ENCODE measurements at places on chromosomes 7 and 10. TPM values are rescaled to one million over a fixed set of nuclear protein-coding genes. Genes with fewer than 3 reads are reported as not detected.

GRCh38 chr10:17659365-17659764, 15.4 kb downstream of the STAM start:
- DNase-seq: no peak
- no peaks in the 10 kb centered on the region for H3K36me3 ChIP-seq
- H3K27me3 ChIP-seq: no peaks in the 10 kb centered on the region
- H3K4me3 ChIP-seq: no peak overlapping the region
- H3K27ac ChIP-seq: no peak overlapping the region

- H3K36me3 ChIP-seq: no peaks in the 10 kb centered on the region
- DNase-seq: no peak
- H3K27me3 ChIP-seq: no peaks in the 10 kb centered on the region
- no peak overlapping the region for H3K4me3 ChIP-seq
- no peak overlapping the region for H3K27ac ChIP-seq
Observed at GRCh38 chr7:158397885-158398284, 189.7 kb downstream of the PTPRN2 start.

Gene SLC13A1
- total RNA-seq: not detected

Gene GJD4
- total RNA-seq: not detected

- DNase-seq: no peak
- no peak overlapping the region for H3K27ac ChIP-seq
- H3K36me3 ChIP-seq: no peaks in the 10 kb centered on the region
- no peaks in the 10 kb centered on the region for H3K27me3 ChIP-seq
Observed at GRCh38 chr10:27356738-27357137, 116.1 kb upstream of the ACBD5 start.

Gene EPDR1
- total RNA-seq: 8.0 TPM

DNA sequence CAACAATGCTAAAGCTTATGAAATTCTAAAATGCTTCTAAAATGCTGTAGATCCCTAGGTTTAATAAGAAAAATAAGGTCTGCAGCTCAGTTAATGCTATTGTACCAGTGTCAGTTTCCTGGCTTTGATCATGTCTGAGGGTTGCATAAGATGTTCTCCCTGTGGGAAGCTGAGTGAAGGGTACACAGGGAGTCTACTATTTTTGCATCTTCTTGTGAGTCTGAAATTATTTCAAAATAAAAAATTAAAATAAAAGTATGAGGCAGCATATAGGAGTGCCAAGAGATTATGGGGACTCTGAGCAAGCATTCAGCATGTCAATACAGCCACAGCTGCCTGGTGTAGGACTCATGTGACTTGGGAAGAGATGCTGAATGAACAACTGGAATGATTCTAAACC, 14.7 kb downstream of the CHST15 start:
- no peak overlapping the region for H3K27ac ChIP-seq
- no peak overlapping the region for H3K4me3 ChIP-seq
- peaks cover 5% of the 10 kb centered on the region for H3K36me3 ChIP-seq

Gene ARPC1A
- total RNA-seq: 250 TPM

- no peak for DNase-seq
- H3K4me3 ChIP-seq: no peak overlapping the region
- no peaks in the 10 kb centered on the region for H3K36me3 ChIP-seq
Observed at GRCh38 chr10:133010095-133010842, 67.9 kb upstream of the CFAP46 start.

DNA sequence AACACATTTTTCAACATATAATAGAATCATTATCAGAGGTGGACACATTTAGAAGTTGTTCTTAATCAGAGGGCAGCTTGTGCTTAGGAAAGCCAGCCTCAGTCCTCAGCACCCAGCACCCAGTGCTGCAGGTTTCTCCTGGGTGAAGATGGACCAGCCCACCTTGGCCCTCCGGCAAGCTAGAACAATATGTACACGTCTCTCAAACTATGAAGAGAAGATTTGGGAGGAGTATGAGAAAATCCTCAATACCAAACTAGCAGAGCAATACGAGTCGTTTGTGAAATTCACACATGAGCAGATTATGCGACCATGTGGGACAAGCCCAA, 13.5 kb upstream of the RALA start:
- H3K4me1 ChIP-seq: peaks cover 8% of the 10 kb centered on the region
- H3K27ac ChIP-seq: no peak overlapping the region
- no peak for DNase-seq
- no peaks in the 10 kb centered on the region for H3K27me3 ChIP-seq
- H3K4me3 ChIP-seq: no peak overlapping the region

GRCh38 chr7:55177589-55178261, 158.9 kb downstream of the EGFR start:
- no peak overlapping the region for H3K27ac ChIP-seq
- H3K36me3 ChIP-seq: peaks cover 15% of the 10 kb centered on the region
- no peak overlapping the region for H3K4me3 ChIP-seq
- no peaks in the 10 kb centered on the region for H3K27me3 ChIP-seq
- H3K4me1 ChIP-seq: no peaks in the 10 kb centered on the region

GRCh38 chr7:80008039-80008438, 126.6 kb upstream of the GNAI1 start:
- H3K27ac ChIP-seq: no peak overlapping the region
- DNase-seq: no peak
- no peaks in the 10 kb centered on the region for H3K27me3 ChIP-seq
- H3K4me1 ChIP-seq: no peaks in the 10 kb centered on the region

GRCh38 chr7:43139137-43139536, 26.7 kb downstream of the HECW1 start:
- H3K27me3 ChIP-seq: no peaks in the 10 kb centered on the region
- peaks cover 38% of the 10 kb centered on the region for H3K4me1 ChIP-seq
- DNase-seq: no peak
- no peak overlapping the region for H3K27ac ChIP-seq
- no peak overlapping the region for H3K4me3 ChIP-seq

DNA sequence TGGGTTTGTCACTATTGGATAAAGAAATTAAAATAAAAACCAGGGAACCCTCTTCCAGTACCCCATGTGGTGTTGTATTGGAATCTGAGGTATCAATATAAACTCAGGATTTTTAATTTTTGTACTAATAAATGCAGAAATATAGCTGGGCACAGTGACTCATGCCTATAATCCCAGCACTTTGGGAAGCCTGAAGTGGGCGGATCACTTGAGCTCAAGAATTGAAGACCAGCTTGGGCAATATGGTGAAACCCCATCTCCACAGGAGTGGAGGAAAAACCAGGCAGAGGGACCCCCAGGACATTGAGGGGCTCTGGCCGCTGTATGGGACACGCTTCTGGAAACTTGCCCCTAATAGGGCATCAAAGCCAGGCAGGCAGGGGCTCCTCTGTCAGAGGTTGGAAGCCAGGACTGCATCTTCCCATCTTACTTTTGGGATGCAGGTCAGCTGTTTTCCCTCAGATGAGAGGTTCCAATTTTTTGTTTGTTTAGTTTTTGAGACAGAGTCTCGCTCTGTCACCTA, 11.1 kb downstream of the ADIRF start:
- DNase-seq: no peak
- H3K4me1 ChIP-seq: peaks cover 55% of the 10 kb centered on the region
- H3K27ac ChIP-seq: no peak overlapping the region
- no peaks in the 10 kb centered on the region for H3K27me3 ChIP-seq
- H3K4me3 ChIP-seq: no peak overlapping the region
- no peaks in the 10 kb centered on the region for H3K36me3 ChIP-seq

- H3K4me1 ChIP-seq: no peaks in the 10 kb centered on the region
- no peak overlapping the region for H3K4me3 ChIP-seq
- H3K27ac ChIP-seq: no peak overlapping the region
- H3K27me3 ChIP-seq: no peaks in the 10 kb centered on the region
Observed at GRCh38 chr10:88116971-88117626, 253.7 kb downstream of the PTEN start.

Gene CH25H
- not detected for total RNA-seq

Gene FAM241B
- total RNA-seq: 18.0 TPM

DNA sequence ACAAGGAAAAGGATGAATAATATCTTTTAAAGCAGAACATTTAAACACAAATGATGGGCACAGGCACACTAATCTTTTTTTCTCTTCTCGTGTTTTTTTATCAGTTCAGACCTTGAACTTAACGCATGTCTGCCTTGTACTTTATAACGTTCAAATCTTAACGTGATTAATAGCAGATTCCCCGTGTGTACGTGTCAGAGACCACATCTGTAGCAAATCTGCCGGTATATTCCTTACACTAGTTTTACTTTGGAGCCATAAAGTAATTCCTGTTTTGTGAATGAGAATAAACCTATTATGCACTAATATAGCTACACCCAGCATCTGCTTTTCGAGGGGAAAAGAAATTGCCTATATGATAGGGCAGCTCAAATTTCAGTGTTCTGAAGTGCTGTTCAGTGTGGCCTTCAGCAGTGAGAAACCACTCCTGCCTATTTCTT, 166.0 kb upstream of the TCF7L2 start:
- no peaks in the 10 kb centered on the region for H3K36me3 ChIP-seq
- peaks cover 3% of the 10 kb centered on the region for H3K4me1 ChIP-seq
- DNase-seq: no peak
- no peaks in the 10 kb centered on the region for H3K27me3 ChIP-seq

DNA sequence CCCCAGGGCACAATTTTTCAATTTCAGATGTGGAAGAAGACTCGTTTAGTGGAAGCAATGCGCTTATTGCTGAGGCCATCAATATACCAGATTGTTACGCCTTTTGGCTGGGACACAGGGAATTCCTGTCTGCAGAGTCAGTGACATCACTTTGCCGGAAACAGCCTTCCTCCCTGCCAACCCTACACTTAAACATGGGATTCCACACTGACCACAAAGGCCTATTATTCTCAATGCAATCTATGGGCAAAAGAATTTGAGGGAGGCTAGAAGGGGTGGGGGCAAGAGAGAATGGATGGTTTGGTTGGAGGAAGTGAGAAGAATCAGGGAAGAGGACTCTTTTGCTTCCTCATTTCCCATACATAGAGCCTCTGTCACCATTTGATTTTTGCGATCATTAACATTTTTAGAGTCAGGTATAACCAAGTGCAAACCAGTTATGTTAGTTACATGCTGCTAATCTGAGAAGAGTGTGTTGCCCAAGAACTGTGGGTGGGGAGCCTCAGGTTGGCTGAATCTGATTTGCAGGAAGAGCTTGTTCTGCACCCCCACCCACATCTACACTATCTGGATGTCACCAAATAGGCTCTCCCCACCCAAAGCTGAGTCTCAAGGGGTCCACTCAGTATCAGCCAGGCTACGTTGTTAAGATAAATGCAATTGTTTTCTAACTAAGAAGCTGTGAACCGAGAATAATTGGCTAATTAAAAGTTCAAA, 58.2 kb downstream of the ENTPD1 start:
- no peak overlapping the region for H3K27ac ChIP-seq
- no peak for DNase-seq
- H3K36me3 ChIP-seq: no peaks in the 10 kb centered on the region

DNA sequence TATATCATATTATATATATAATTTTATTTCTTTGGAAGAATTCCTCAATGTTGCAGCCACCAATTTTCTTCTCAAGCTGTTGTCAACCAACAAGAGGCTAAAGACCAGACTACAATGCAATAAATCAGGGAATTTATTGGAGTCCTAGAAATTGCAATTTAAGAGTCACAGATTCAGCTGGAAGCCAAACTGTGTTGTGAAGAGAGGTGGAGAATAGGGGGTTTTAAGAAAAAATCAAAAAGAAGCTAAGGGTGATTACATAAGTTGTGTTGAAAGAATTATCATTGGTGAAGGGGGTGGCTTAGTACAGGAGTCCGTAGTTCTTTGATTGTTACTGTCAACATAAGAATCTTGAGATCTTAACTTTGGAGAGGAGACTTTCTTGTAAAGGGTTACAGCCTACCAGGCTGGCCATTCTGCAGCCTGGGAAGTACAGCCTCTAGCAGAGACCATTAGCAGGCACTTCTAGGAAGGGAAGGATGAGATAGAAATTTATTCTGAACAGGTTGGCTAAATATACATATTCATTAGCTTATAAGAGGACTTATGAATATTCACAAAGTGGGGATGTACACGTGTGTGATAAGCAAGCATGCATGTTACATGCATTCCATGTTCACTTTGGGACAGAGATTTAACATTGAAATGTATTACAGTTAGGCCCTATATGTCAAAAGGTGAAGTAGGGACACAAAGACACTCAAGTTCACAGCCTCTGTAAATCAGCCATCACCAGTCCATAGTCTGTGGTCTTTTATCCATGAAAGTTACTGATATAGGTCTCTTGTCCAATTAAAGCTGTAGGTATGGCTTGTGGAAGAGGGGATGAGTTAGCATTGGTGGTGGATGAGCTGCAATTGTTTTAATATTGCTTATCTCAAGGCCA, 8.3 kb upstream of the TMEM168 start:
- H3K27ac ChIP-seq: no peak overlapping the region
- no peak for DNase-seq
- no peaks in the 10 kb centered on the region for H3K36me3 ChIP-seq
- no peak overlapping the region for H3K4me3 ChIP-seq

DNA sequence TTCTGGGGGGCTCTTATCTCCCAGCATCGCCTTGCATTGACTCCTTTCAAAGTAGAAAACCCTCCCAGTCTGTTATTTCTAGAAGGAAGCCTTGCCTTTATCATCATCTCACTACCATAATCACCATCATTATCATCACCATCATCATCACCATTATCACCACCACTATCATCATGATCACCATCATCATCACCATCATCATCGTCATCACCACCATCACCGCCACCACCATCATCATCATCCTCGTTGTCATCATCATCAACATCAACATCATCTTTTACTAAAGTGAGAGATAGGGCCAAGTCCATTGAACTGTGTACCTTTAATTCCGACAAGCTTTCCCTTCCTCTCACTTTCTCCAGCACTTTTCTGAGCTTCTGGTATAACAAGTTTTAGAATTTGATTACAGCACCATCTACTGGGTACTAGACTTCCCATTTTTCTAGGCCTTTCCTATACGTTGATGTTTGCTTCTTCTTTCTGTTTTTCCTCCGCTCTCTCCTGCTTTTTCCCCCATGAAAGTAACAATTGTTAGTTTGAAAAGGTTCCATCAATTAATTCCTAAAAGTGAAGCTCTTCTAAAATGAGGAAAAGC, 226.4 kb downstream of the BUB3 start:
- DNase-seq: no peak
- no peaks in the 10 kb centered on the region for H3K4me1 ChIP-seq
- no peaks in the 10 kb centered on the region for H3K27me3 ChIP-seq
- no peaks in the 10 kb centered on the region for H3K36me3 ChIP-seq
- no peak overlapping the region for H3K27ac ChIP-seq

DNA sequence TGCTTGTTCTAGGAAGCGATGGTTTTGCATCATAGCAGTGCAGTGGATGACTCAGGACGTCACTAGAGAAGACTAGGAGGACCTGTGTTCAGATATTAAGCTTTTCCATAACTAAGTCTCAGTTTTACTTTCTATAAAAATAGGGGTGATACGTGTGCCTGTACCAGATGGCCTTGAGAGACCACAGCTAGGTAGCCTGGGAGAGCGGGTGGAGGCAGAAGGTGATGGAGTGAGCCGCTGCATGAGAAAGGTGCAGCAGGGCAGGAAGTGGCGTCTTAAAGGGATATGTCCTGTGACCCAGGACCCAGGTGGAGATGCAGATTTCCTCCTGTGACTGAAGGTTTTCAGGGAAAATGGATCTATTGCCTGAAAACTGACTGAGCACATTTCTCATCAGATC, 304.9 kb downstream of the CDC14C start:
- no peaks in the 10 kb centered on the region for H3K36me3 ChIP-seq
- DNase-seq: no peak
- H3K27me3 ChIP-seq: no peaks in the 10 kb centered on the region
- H3K4me1 ChIP-seq: no peaks in the 10 kb centered on the region
- no peak overlapping the region for H3K27ac ChIP-seq
